Peyer's patch (tissue), 4 donors: ENCODE measurements at places on chromosomes 11 and 22.

- DNase-seq = peak; percentile 94
Measured at GRCh38 chr22:30426388-30427353, 1.1 kb downstream of the MTFP1 start.

GRCh38 chr11:441418-442274, at the start of gene ANO9:
TSS of gene ANO9 (minus strand) at chr11:442011. CDS start at chr11:441926, 85 bp downstream.
- DNase-seq = peak; percentile 75

DNA sequence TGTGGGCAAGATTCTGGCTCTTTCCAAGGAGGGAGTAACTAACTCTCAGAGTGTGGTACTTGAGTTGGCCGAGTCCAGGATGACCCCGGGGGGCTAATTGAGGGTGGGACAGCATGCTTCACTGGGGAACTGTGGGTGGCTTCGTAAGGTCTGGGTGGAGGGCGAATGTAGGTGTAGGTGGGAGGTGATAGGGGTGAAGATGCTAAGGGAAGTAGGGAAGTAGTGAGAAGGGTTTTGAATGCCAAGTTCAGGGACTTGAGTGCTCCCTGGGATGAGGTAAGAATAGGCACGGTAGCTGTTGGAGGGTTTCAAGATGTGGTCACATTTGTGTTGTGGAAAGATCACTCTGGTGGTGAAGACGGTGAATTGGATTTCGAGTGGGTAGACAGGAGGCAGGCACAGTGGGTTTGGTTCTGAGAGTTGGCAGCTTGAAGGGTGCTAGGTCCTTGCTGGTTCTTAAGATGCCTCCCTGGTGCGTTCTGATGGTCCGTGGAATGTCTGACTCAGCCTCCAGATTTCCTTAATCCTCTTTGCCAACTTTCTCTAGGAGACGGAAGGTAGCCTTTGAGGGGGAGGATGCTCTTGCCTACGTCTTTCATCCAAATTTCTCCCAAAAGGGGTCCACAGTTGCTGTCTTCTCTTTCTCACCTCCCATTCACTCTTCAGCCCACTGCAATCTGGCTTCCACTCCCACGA, 2.5 kb upstream of the DNAL4 start:
- DNase-seq = no peak

DNA sequence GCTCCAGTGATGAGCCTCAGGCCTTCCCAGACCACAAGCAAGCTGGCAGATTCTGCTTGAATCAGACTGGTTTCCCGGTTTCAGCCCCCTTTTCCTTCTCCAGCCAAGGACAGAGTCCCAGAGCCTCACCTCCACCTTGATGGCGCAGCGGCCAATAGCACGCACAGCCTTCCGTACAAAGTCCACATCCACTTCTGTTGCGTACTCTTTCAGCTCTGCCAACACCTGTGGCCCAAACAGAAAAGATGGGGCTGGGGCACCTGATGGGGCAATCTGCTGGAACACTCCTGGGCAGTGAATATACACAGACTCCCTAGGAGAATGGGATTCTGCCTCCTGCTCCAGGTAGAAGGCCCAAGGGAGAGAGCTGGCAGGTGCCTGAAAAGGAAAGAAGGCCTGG, 35.5 kb upstream of the RASL10A start:
- DNase-seq = peak; percentile 66

GRCh38 chr22:46042786-46043185, 65.8 kb upstream of the WNT7B start:
- peak; percentile 45 for DNase-seq

- DNase-seq = no peak
Measured at GRCh38 chr11:122305426-122306320, 189.7 kb upstream of the BLID start.

- DNase-seq = no peak
Measured at GRCh38 chr11:103842191-103842590, 194.2 kb upstream of the DDI1 start.

- DNase-seq = no peak
Measured at GRCh38 chr11:2716376-2717095, 16.7 kb upstream of the KCNQ1OT1 start.

DNA sequence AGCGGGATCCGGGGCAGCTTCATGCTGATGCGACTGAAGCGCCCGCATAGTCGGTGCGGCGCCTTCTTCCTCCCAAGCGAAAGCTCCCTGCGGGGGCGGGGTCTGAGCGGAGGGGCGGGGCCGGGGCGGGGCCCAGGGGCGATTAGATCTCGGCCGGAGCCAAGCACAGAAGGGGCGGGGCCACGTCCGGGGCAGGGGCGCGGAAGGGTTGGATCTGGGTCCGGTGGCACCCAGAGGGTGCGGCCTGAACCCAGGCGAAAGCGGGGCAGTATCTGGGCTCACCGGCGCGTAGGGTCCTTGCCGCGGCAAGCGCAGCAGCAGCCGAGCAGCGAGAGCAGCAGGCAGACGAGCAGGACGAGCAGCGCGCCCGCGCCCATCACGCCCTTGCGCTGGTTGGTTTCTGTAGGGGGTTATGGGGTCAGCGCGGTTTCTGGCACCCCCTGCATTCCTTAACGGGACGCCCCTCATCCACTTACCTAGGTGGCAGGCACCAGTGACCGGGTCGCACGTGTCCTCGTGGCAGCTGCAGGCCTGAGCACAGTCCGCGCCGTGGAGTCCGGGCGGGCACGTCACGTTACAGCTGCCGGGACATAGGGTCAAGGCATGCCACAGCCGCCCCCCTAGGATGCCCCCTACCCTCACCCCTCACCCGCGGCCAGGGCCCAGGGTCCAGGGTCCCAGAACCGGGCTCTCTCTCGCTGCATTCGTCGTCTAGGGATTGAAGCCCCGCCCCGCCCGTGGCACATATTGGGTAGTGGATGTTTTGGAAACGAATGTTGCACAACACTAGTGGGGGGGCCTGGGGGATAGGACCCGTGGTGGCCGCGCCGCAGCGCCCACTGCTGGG, 8.1 kb downstream of the SCARF2 start:
- DNase-seq = peak; percentile 84

GRCh38 chr11:28038775-28039174, 69.2 kb downstream of the KIF18A start:
- DNase-seq = no peak

GRCh38 chr11:79088967-79089366, 351.9 kb downstream of the TENM4 start:
- DNase-seq = no peak

GRCh38 chr22:47192651-47193437, 430.4 kb downstream of the TBC1D22A start:
- peak; percentile 84 for DNase-seq

- DNase-seq = no peak
Measured at GRCh38 chr11:8809241-8809938, 101.6 kb upstream of the AKIP1 start.

DNA sequence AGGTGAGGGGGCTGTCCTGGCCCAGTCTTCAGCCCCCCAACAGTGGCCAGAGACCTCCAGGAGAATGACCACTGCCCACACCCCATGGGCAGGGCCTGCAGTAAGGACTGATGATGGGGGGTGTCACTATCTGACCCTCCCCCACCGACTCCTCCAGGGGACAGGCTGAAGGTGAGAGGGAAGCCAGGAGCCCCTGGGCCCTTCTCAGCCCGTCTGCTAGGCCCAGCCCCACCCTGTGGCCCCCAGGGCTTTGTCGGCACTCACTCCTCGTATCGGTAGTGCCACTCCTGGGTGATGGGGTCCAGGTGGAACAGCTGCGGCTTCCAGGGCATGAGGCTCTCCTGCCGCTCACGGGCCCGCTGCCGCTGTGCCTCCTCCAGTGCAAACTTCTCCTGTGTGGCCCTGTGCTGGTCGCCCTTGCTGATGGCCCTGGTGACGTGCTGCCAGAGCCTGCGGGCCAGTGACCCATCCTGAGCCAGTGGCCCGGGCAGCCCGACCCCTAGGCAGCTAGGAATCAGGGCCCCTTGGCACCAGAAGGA, 35.4 kb upstream of the CARS1 start:
- no peak for DNase-seq

DNA sequence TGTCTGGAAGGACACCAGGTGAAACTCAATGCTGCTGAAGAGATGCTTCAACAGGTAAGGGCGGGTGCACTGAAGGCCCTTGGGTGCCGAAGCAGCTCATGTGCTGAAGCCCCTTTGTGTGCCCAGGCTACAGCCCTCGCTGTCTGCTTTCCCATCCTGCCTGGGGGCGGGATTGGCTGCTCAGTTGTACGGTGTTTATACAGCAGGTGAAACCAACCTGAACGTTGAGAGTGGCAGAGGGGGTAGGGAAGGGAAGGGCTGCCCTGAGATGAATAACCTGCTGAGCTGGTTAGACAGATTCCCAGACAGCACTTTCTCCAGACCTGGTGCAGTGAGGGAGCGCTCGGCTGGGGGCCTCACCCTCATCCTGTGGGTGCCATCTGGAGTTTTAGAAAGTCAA, 75.7 kb downstream of the CYB5R2 start:
- DNase-seq = no peak

DNA sequence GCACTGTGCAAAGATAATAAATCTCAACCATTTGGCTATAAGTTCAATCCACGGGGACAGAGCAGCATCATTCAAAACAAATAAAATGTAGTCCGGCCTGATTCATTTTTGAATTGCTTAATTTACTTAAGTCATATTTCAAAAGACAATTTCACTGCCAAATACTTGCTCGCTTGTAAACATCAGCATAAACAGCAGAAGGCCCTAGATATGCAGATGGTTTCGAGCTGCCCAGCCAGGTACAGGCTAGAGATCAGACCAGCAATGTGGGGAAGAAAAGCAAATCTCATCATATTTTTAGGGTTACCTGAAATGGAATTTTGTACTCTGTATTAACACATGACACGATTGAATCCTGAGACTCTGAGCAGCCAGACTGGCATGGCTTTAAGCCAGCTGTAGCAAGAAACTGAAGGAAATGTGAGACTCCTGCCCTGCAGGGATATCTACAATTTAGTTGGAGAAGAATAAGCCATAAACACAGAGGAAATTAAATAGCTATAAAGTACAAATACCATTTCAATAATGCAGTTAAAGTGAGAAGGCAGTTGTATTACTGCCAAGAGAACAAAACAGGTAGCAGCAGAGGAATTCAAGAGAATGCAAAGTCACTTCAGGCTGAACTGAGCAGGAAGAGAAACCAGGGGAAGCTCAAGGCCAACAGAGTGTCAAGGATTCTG, 440.3 kb downstream of the ETS1 start:
- DNase-seq = no peak

- peak; percentile 86 for DNase-seq
Measured at GRCh38 chr11:3947061-3947460, 91.6 kb downstream of the STIM1 start.

- no peak for DNase-seq
Measured at GRCh38 chr11:75814363-75814676, 690 bp upstream of the UVRAG start.

DNA sequence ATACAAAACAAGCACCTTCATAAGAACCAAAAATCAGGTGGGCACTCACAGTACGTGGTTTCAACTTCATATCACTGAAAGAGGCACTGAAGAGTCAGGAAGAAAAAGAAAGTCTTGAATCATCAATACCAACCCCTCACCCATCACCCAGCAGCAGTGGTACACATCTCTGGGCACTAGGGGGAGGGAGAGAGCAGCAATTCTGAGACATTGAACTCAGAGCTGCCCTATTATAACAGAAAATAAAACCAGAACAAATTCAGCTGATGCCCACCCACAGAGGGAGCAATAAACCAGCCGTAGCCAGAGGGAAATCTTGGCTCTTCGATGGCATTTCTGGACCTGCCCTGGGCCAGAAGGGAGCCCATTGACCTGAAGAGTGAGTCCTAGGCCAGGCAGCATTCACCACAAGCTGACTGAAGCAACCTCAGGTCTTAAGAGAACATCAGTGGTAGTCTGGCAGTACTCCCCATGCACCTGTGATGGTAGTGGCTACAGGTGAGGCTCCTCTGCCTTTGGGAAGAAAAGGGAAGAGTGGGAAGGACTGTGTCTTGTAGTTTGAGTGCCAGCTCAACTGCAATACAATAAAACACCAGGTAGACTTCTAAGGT, 42.2 kb upstream of the FAM181B start:
- peak; percentile 60 for DNase-seq

GRCh38 chr11:12114193-12115033, 4.0 kb downstream of the MICAL2 start:
- DNase-seq = peak; percentile 62
